Thymus (tissue), 14 donors: ENCODE measurements at places on chromosomes 1 and 21.

- no peak overlapping the region for H3K4me3 ChIP-seq
- peaks cover 13% of the 10 kb centered on the region for H3K36me3 ChIP-seq
- no peak for DNase-seq
- H3K4me1 ChIP-seq: peaks cover 58% of the 10 kb centered on the region
- H3K27me3 ChIP-seq: no peaks in the 10 kb centered on the region
- H3K27ac ChIP-seq: no peak overlapping the region
Observed at GRCh38 chr21:34996304-34997101, 52.6 kb downstream of the RUNX1 start.

DNA sequence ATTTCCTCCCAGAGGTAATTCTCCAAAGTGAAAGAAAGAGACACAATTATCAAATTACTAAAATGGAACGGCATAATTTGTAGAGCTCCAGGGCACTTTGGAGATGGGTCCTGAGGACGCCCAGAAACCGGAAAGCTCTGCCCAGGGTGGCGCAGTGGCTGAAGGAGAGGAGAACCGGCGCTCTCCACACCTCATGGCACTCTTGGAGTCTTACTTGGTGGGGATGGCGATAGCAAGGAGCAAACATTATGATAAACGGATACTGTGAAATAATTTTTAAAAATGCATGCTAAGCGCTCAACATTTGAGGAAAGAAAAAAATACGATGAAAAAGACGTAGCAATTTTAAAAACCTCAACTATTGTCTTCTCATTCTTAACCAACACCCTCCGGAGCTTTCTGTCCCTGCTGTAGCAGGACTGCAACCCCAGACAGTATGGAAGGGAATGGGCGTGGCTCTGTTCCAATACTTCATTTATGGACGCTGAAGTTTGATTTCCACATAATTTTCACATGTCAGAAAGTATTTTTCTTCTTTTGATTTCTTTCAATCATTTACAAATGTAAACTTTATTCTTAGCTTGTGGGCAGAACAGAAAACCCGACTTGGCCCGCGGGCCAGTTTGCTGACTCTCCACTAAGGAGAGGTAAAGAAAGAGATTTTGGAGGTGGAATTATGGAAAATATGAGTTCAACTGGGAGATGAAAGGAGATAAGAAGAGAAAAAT is 1.1 kb downstream of the S100A11 start:
- H3K27ac ChIP-seq: peak overlapping the region; percentile 95
- no peak for DNase-seq
- peaks cover 52% of the 10 kb centered on the region for H3K4me1 ChIP-seq
- H3K36me3 ChIP-seq: peaks cover 28% of the 10 kb centered on the region
- H3K27me3 ChIP-seq: no peaks in the 10 kb centered on the region

GRCh38 chr1:230301822-230302221 is 124.3 kb downstream of the PGBD5 start:
- no peak overlapping the region for H3K4me3 ChIP-seq
- no peaks in the 10 kb centered on the region for H3K27me3 ChIP-seq
- no peak for DNase-seq
- H3K36me3 ChIP-seq: no peaks in the 10 kb centered on the region

- H3K4me1 ChIP-seq: no peaks in the 10 kb centered on the region
- no peaks in the 10 kb centered on the region for H3K36me3 ChIP-seq
- no peak overlapping the region for H3K4me3 ChIP-seq
- no peak for DNase-seq
- H3K27me3 ChIP-seq: no peaks in the 10 kb centered on the region
Observed at GRCh38 chr1:200795156-200795555, 56.5 kb downstream of the CAMSAP2 start.

DNA sequence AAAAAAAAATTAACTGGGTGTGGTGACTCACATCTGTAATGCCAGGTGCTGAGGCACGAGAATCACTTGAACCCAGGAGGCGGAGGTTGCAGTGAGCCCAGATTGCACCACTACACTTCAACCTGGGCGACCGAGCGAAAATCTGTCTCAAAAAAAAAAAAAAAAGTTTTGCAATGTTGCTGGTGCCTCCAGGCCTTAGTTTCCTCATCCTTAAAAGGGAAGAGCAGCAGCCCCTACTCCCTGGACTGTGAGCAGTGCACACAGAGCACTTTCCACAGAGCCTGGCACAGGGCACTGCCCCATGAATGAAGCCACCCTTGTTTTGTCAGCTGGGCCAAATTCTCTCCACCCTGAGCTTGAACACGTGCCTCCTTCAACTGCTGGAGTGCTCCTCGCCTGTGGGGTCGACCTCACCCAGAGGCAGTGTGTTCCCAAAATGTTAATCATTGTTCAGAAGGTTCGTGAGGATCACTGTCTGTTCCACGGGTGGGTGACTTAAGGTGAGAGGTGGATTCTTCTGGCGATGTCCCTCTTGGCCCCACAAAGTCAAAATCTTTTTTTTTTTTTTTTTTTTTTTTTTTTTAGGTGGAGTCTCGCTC is 152.1 kb upstream of the TMEM51 start:
- no peaks in the 10 kb centered on the region for H3K4me1 ChIP-seq
- no peaks in the 10 kb centered on the region for H3K27me3 ChIP-seq
- DNase-seq: no peak
- H3K27ac ChIP-seq: no peak overlapping the region
- no peak overlapping the region for H3K4me3 ChIP-seq
